ENCODE measurements at places on chromosomes 16 and 17. TPM values are rescaled to one million over a fixed set of nuclear protein-coding genes. Genes with fewer than 3 reads are reported as not detected.
A peak's percentile ranks its signal among the peaks of the same experiment; 100 is the strongest.

Gene ABCA8
- total RNA-seq, result 235 TPM

Gene NPIPB9
- total RNA-seq, result 15.9 TPM

Gene TBX2
- total RNA-seq, result 23.8 TPM

- H3K27ac ChIP-seq, result no peak overlapping the region
- H3K4me3 ChIP-seq, result no peak overlapping the region
- H3K36me3 ChIP-seq, result no peaks in the 10 kb centered on the region
- DNase-seq, result no peak
- H3K27me3 ChIP-seq, result no peaks in the 10 kb centered on the region
Observed at GRCh38 chr16:48361012-48361411, 24.2 kb downstream of the SIAH1 start.

GRCh38 chr16:50160495-50161164 lies 7.5 kb downstream of the TENT4B start:
- no peak overlapping the region for H3K27ac ChIP-seq
- no peak for DNase-seq
- H3K27me3 ChIP-seq, result no peaks in the 10 kb centered on the region
- peaks cover 18% of the 10 kb centered on the region for H3K4me1 ChIP-seq
- H3K4me3 ChIP-seq, result no peak overlapping the region

DNA sequence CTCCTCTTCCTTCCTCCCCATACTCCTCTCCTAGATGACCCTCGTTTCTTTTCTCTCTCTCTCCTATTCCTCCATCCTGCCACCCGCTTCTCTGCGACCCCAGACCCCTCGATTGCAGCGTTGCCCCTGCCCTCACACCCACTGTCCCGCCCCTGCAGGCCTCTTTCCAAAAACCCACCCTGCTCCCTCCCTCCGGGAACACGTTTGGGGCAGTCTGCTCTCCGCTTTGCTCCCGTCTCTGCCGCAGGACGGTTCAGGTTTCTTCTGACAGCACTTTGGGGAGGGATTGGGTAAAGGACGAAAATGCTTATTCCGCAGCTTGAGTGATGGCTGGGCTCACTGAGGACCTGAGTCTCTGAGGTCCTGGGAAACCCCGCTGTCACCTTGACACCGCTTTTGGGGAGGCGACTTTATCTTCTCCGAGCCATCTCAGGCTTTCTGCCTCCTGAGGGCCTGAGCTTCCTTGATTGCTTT lies 690 bp downstream of the NDE1 start:
- DNase-seq, result no peak
- H3K27ac ChIP-seq, result peak overlapping the region; percentile 98
- H3K4me1 ChIP-seq, result peaks cover 18% of the 10 kb centered on the region
- H3K27me3 ChIP-seq, result no peaks in the 10 kb centered on the region
- peak overlapping the region; percentile 83 for H3K4me3 ChIP-seq

Gene OR3A3
- not detected for total RNA-seq

DNA sequence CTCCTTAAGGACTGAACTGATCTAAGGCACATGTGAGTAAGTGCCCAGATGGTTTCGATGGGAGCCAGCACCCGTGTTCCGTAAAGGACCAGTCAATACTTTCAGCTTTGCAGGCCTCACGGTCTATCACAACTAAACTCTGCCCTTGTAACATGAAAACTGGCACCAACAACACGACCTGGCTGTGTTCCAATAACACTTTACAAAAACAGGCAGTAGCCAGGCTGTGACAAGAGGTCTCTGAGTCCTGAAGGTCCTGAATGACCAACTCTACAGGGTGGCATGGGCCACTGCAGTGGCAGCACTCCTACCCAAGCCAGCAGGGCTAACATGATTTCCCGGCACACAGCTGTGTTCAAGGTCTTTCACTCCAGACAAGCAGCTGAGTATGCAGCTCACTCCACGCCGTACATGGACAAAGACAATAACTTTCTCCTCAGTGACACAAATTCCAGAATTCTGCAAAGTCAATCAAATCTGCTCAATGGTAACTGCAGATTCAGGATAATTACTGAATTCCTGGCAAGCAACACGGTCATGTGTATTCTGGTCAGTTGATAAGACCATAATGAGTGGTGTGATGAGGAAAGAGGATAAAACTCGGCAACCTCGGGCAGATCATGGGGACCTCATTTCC lies 15.3 kb downstream of the NPLOC4 start:
- no peak overlapping the region for H3K4me3 ChIP-seq
- peaks cover 33% of the 10 kb centered on the region for H3K36me3 ChIP-seq
- no peak for DNase-seq
- no peaks in the 10 kb centered on the region for H3K4me1 ChIP-seq

Gene AHSP
- total RNA-seq, result not detected

Gene MILR1
- 27.0 TPM for total RNA-seq

Gene HOXB3
- total RNA-seq, result 8.0 TPM

Gene MSL1
- 107 TPM for total RNA-seq

GRCh38 chr17:49168706-49169105 lies 36.1 kb downstream of the B4GALNT2 start:
- no peak for DNase-seq
- H3K27me3 ChIP-seq, result no peaks in the 10 kb centered on the region
- H3K36me3 ChIP-seq, result no peaks in the 10 kb centered on the region
- H3K4me1 ChIP-seq, result no peaks in the 10 kb centered on the region
- H3K27ac ChIP-seq, result no peak overlapping the region

DNA sequence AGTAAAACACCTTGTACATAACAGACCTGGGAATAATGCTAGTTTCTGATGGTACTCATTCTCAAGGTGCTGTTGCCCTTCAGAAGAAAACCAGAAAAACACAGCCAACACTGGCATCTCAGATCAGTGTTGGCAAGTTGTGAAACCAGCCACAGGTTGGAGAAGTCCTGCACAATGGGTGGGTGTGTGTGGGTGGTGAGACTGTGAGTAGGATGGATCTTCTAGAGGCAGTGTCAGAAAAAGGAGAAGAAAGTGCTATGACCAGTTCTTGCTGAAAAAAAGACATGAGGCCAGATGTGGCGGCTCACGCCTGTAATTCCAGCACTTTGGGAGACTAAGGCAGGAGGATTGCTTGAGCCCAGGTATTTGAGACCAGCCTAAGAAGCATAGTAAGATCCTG lies 35.2 kb upstream of the SMIM36 start:
- H3K4me1 ChIP-seq, result no peaks in the 10 kb centered on the region
- H3K27me3 ChIP-seq, result no peaks in the 10 kb centered on the region
- H3K4me3 ChIP-seq, result no peak overlapping the region

Gene TNFRSF13B
- total RNA-seq, result not detected

Gene MT3
- total RNA-seq, result 92.4 TPM

GRCh38 chr17:2266045-2266864 lies 37.3 kb downstream of the SMG6 start:
- no peak overlapping the region for H3K27ac ChIP-seq
- no peak overlapping the region for H3K4me3 ChIP-seq
- peaks cover 12% of the 10 kb centered on the region for H3K4me1 ChIP-seq
- H3K27me3 ChIP-seq, result no peaks in the 10 kb centered on the region

DNA sequence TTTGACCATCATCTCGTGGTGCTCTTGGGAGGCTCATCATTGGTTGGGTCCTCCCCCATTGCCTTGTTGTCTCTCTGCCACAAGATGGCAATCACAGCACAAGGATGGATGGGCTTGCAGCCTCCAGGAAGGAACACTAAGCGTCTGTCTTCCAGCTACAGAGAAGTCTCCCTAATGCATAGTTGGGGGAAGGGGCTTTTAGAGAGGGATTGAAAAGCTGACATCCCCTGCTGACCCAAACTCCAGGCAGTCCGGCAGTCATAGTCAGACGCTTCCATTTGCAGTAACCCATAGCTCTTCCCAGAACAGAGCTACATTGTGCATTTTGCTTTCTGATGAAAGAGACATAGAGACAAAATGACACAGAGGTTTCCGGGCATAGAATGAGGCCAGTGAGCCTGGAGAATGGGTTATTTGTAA lies 111.4 kb downstream of the UTP18 start:
- H3K36me3 ChIP-seq, result no peaks in the 10 kb centered on the region
- H3K27ac ChIP-seq, result no peak overlapping the region
- no peak for DNase-seq
- no peak overlapping the region for H3K4me3 ChIP-seq
- H3K27me3 ChIP-seq, result no peaks in the 10 kb centered on the region
- peaks cover 24% of the 10 kb centered on the region for H3K4me1 ChIP-seq

GRCh38 chr17:20128036-20128667 lies 119.0 kb downstream of the SPECC1 start:
- no peaks in the 10 kb centered on the region for H3K36me3 ChIP-seq
- H3K27ac ChIP-seq, result no peak overlapping the region
- H3K4me3 ChIP-seq, result no peak overlapping the region
- no peaks in the 10 kb centered on the region for H3K27me3 ChIP-seq
- H3K4me1 ChIP-seq, result no peaks in the 10 kb centered on the region
- no peak for DNase-seq

GRCh38 chr17:37769050-37769449 lies 24.2 kb upstream of the HNF1B start:
- DNase-seq, result no peak
- no peak overlapping the region for H3K4me3 ChIP-seq
- H3K27ac ChIP-seq, result no peak overlapping the region
- no peaks in the 10 kb centered on the region for H3K4me1 ChIP-seq

- peaks cover 22% of the 10 kb centered on the region for H3K4me1 ChIP-seq
- H3K27ac ChIP-seq, result no peak overlapping the region
- no peaks in the 10 kb centered on the region for H3K27me3 ChIP-seq
- no peak for DNase-seq
- H3K4me3 ChIP-seq, result no peak overlapping the region
Observed at GRCh38 chr16:14002416-14002990, 68.6 kb upstream of the MRTFB start.

Gene BTBD17
- not detected for total RNA-seq

- no peak for DNase-seq
- H3K27me3 ChIP-seq, result no peaks in the 10 kb centered on the region
- H3K4me1 ChIP-seq, result no peaks in the 10 kb centered on the region
- no peak overlapping the region for H3K4me3 ChIP-seq
Observed at GRCh38 chr17:30389756-30390300, 11.1 kb downstream of the CPD start.

Gene JPH3
- total RNA-seq, result 0.39 TPM

GRCh38 chr16:89444151-89444723 lies 46.1 kb downstream of the ANKRD11 start:
- peaks cover 71% of the 10 kb centered on the region for H3K4me1 ChIP-seq
- H3K36me3 ChIP-seq, result no peaks in the 10 kb centered on the region
- no peaks in the 10 kb centered on the region for H3K27me3 ChIP-seq
- H3K4me3 ChIP-seq, result no peak overlapping the region
- DNase-seq, result no peak
- no peak overlapping the region for H3K27ac ChIP-seq

DNA sequence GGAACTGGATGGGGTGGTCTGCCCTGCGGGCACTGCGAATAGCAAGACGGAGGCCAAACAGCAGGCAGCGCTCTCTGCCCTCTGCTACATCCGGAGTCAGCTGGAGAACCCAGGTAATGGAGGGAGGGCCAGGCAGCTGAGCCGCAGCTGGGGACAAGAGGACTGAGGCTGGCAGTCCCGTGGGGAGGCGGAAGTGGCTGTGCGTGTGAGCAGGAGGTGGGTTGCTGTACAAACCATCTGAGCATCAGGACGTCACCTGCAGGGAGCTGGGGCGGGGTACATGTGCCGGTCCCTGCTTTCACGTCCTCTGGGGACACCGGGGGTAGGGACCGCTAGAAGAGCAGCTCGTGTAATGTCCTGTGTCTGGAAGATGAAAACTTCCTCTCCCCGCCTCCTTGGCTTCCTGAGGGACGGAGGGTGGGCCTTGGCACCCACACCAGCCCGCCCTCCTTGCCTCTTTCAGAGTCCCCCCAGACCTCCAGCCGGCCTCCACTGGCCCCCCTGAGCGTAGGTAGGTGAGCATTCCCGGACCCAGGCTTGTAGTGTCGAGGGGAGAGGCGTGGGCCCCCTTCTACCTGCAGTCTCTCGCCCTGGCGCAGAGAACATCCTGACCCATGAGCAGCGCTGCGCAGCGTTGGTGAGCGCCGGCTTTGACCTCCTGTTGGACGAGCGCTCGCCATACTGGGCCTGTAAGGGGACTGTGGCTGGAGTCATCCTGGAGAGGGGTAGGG lies 3.7 kb downstream of the ADAD2 start:
- H3K4me1 ChIP-seq, result no peaks in the 10 kb centered on the region
- H3K27me3 ChIP-seq, result no peaks in the 10 kb centered on the region
- no peak overlapping the region for H3K27ac ChIP-seq
- no peak for DNase-seq
- no peak overlapping the region for H3K4me3 ChIP-seq

- no peak overlapping the region for H3K4me3 ChIP-seq
- H3K27ac ChIP-seq, result no peak overlapping the region
- no peak for DNase-seq
- H3K4me1 ChIP-seq, result no peaks in the 10 kb centered on the region
Observed at GRCh38 chr17:30176855-30177254, 58.6 kb downstream of the SLC6A4 start.

- H3K27ac ChIP-seq, result no peak overlapping the region
- no peaks in the 10 kb centered on the region for H3K27me3 ChIP-seq
- H3K4me3 ChIP-seq, result no peak overlapping the region
- no peaks in the 10 kb centered on the region for H3K36me3 ChIP-seq
- no peak for DNase-seq
Observed at GRCh38 chr16:75653922-75654321, 6.3 kb downstream of the TERF2IP start.

DNA sequence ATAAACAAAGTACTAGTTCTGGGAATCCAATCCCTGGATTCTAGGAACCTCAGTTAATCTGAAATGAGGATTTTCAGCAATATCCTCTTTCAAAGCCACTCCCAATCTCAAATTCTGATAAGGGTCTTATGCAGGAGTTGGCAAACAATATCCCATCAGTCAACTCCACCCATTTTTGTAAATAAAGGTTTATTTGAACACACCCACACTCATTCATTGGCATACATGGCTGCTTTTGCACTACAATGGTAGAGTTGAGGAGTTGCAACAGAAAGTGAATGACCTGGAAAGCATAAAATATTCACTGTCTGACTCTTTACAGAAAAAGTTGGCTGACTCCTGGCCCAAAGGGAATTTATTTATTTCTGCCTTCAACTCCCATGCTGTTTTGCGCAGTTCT lies 157.7 kb upstream of the CDH11 start:
- no peak for DNase-seq
- H3K4me1 ChIP-seq, result no peaks in the 10 kb centered on the region
- H3K27ac ChIP-seq, result no peak overlapping the region
- no peaks in the 10 kb centered on the region for H3K36me3 ChIP-seq
- no peaks in the 10 kb centered on the region for H3K27me3 ChIP-seq

GRCh38 chr17:78885956-78886355 lies 17.0 kb downstream of the CEP295NL start:
- no peaks in the 10 kb centered on the region for H3K36me3 ChIP-seq
- H3K27ac ChIP-seq, result peak overlapping the region; percentile 99
- H3K4me3 ChIP-seq, result no peak overlapping the region
- peaks cover 100% of the 10 kb centered on the region for H3K4me1 ChIP-seq
- H3K27me3 ChIP-seq, result no peaks in the 10 kb centered on the region
- DNase-seq, result no peak

Gene PROCA1
- total RNA-seq, result 2.1 TPM

Gene SLC13A5
- not detected for total RNA-seq

Measured in tibial nerve (tissue), 4 donors.